Chondrocyte (in vitro differentiated cells): ENCODE measurements at places on chromosomes 6 and 20. TPM values are rescaled to one million over a fixed set of nuclear protein-coding genes. Genes with fewer than 3 reads are reported as not detected.

DNA sequence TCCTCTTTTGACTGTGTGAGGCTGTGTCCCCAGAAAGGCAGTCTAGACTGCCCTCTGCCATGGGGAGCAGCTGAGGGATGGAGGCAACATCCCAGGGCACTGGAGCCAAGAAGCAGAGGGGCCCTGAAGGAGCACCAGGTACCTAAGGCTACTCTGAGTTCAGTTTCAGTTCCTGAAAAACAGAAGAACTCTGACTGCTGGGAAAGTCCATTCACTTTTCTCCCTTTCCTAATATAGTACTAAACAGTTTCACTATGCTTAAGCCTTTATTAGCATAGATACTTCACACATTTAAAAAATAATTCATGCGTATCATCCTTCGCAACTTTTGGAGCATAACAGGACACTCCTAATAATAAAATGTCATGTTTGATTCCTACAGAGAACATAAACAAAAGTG, 130.0 kb downstream of the FOXC1 start:
- H3K4me1 ChIP-seq: peaks cover 17% of the 10 kb centered on the region
- no peak overlapping the region for H3K27ac ChIP-seq
- no peaks in the 10 kb centered on the region for H3K27me3 ChIP-seq
- peaks cover 3% of the 10 kb centered on the region for H3K36me3 ChIP-seq
- no peak overlapping the region for H3K4me3 ChIP-seq

Gene RGS17
- 1.5 to 2.2 TPM (median 1.8 TPM) in 3 replicates for total RNA-seq

Gene EFCAB8
- 0.32 to 0.67 TPM (median 0.51 TPM) in 3 replicates for total RNA-seq

Gene MYH7B
- total RNA-seq: 0.30 to 0.64 TPM in 2 of 3 replicates, not detected in the other

GRCh38 chr6:4844108-4844507, 67.9 kb downstream of the CDYL start:
- DNase-seq: no peak
- H3K36me3 ChIP-seq: peaks cover 15% of the 10 kb centered on the region
- no peaks in the 10 kb centered on the region for H3K27me3 ChIP-seq
- H3K27ac ChIP-seq: no peak overlapping the region

DNA sequence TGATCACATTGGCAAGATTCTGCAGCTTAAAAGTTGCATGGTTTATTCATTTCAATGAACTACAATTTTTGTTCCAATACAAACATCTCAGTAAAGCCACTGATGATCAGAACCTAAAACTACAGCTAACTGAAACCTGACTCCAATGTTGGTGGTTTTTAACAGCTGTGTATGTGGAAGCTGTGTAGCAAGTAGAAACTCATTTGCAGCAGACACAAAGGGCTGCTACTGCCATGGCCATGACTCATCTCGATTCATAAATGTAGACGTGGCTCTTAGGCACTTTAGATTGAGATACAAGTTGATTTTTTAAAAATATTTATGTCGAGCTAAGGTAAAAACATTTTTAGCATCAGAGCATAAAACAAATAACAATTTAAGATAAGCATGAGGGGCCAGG, 19.5 kb upstream of the MAP3K4 start:
- H3K4me1 ChIP-seq: peaks cover 28% of the 10 kb centered on the region
- no peak for DNase-seq
- peak overlapping the region; percentile 77 for H3K27ac ChIP-seq
- no peak overlapping the region for H3K4me3 ChIP-seq
- H3K36me3 ChIP-seq: no peaks in the 10 kb centered on the region

DNA sequence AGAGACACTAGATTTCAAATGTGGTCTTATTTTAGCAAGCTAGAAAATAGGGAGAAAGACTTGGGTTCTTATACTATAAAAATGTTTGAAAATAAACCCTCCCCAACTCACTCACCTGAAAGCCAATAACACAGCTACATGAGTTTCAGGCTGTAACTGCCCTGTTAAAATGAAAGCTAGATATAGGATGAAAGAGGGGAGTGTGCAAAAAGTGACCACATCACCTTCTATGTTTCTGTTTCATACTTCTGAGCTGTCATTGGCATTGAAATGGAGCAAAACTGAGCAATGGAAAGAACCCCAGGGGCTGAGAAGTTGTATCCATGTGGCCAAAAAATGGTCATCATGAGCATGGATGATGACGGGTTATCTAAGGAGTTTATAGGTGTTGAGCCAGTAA, 148.1 kb upstream of the TENT5A start:
- H3K36me3 ChIP-seq: peaks cover 4% of the 10 kb centered on the region
- no peaks in the 10 kb centered on the region for H3K27me3 ChIP-seq
- no peak overlapping the region for H3K27ac ChIP-seq
- H3K4me1 ChIP-seq: peaks cover 24% of the 10 kb centered on the region
- H3K4me3 ChIP-seq: no peak overlapping the region
- DNase-seq: no peak
